ENCODE measurements at places on chromosomes 5 and 9. TPM values are rescaled to one million over a fixed set of nuclear protein-coding genes. Genes with fewer than 3 reads are reported as not detected.

Gene REEP5
- total RNA-seq, result 62.2 TPM

Gene ACOT12
- total RNA-seq, result not detected

Gene IRX1
- total RNA-seq, result 0.27 TPM

Gene FCN1
- total RNA-seq, result not detected

Gene ITGA2
- total RNA-seq, result 67.9 TPM

Gene WNK2
- not detected for total RNA-seq

Gene SLC6A18
- total RNA-seq, result not detected

Gene YTHDC2
- total RNA-seq, result 34.4 TPM

Gene CD274
- total RNA-seq, result 17.7 TPM

Gene CXXC5
- 6.5 TPM for total RNA-seq
